ENCODE measurements at places on chromosomes 1 and 21. TPM values are rescaled to one million over a fixed set of nuclear protein-coding genes. Genes with fewer than 3 reads are reported as not detected.

KRTAP19-1 gene
- not detected for total RNA-seq

FLG2 gene
- not detected for total RNA-seq

SF3B4 gene
- total RNA-seq: 124 TPM

G0S2 gene
- total RNA-seq: 4.5 TPM

S100A7A gene
- not detected for total RNA-seq

ALPL gene
- not detected for total RNA-seq

NHLH1 gene
- 0.38 TPM for total RNA-seq

MMP23B gene
- total RNA-seq: 2.1 TPM

CA6 gene
- 1.4 TPM for total RNA-seq

CRB1 gene
- total RNA-seq: 0.26 TPM

Data from CD8-positive, alpha-beta memory T cell (primary cell).